Left cardiac atrium (tissue), 4 donors: ENCODE measurements at places on chromosomes 13 and 19.

GRCh38 chr13:32881074-32881776 is 135.0 kb upstream of the KL start:
- DNase-seq = no peak

DNA sequence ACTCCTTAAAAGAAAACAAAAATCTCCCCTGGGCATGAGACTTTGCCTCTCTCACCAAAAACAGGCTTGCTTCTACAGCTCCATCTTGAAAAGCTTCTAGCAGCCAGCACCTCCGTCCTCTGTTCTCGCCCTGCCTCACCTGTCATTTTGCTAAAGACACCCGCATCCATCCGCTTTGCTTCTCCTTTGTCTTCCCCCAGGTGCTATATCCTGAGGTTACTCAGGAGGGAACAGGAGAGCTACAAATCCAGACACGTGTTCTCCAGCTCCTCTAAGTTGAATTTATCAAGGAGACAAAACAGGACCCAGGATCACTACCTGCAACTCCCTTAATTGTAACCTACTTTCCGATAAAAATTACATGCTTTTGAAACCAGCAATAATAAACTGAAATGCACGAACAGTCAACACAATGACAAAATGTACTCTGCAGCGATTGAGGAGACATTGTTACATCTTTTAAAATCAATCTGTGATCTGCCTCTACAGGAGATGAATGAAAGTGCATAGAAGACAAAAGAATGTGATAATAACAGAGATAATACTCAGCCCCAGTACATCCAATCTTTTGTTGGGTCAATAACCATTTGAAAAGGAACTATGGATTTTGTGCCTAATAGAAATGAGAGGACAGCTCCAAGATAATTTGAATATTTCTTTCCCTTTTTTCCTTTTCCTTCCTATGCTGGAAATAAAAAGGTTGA is 221.2 kb downstream of the DCLK1 start:
- no peak for DNase-seq

GRCh38 chr13:90884066-90884465 is 463.4 kb upstream of the MIR17HG start:
- no peak for DNase-seq

DNA sequence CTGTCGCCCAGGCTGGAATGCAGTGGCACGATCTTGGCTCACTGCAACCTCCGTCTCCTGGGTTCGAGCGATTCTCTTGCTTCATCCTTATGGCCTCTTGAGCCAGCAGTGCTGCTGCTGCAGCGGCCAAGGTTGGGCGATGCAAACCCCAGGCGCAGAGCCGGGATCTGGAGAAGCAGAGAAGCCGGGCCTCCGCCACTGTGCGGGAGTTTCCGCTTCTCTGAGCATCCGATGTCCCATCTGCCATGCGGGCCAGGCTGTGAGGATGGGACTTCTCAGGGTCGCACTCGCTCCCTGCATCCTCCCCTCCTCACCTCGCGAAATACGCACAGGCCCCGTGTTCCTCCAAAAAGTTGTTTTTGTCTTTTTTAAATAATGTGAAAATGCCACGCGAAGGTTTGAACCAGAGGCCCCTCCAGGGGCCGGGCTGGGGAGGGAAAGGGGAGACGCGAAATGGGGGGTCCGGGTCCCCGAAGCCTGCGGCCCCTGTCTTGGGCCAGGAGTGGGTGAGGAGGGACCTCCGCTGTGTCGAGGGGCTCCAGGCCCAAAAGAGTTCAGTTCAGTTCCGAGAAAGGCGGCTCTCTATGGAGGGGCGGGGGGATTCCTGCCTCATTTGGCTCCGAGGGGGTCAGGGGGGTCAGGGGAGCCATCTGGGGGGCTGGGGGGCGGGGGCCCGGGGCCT is 15.9 kb downstream of the CYTH2 start:
- DNase-seq = no peak

- peak; percentile 79 for DNase-seq
Observed at GRCh38 chr13:36345438-36346221, 564 bp downstream of the SPART start.

DNA sequence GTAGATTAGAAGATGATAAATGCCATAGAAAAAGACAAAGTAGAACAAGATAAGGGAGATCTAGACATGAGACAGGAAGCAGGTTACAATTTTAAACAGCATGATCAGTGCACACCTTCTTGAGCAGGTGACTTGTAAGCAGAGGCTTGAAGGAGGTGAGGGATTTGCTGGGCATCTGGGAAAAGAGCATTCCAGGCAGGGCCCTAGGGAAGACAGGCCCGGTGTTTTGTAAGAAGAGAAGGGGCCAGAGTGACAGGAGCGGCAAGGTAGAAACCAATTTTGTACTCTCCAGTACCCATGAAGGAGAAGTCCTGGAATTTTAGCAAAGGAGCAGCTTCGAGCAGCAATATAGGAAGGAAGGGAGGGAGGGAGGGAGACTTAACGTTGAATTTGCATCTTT is 296.5 kb downstream of the MZT1 start:
- DNase-seq = no peak

- no peak for DNase-seq
Observed at GRCh38 chr19:13401388-13401787, 104.9 kb downstream of the CACNA1A start.

- no peak for DNase-seq
Observed at GRCh38 chr19:50797781-50798658, 7.8 kb downstream of the ACP4 start.

DNA sequence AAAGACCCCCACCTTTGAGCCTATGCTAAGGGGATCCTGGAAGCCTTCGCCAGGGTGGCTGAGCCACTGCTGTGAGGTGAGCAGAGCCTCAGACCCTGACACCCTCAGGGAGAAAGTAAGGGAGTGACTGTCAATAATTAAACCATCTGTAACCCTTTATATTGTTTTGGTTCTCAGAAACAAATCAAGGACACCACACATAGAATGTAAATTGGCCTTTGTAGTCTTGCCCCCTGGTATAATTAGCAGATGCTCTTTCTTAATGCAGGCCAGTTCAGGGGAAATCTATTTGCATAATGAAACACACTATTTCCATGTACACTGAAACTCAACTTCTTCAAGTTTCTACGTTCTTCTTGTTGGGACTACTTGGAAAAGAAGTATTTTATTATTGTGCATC is 127.7 kb upstream of the EDNRB start:
- DNase-seq = no peak

- DNase-seq = peak; percentile 42
Observed at GRCh38 chr19:17424743-17425365, 5.0 kb downstream of the MVB12A start.

GRCh38 chr19:38656171-38656981 is 8.9 kb downstream of the ACTN4 start:
- no peak for DNase-seq

DNA sequence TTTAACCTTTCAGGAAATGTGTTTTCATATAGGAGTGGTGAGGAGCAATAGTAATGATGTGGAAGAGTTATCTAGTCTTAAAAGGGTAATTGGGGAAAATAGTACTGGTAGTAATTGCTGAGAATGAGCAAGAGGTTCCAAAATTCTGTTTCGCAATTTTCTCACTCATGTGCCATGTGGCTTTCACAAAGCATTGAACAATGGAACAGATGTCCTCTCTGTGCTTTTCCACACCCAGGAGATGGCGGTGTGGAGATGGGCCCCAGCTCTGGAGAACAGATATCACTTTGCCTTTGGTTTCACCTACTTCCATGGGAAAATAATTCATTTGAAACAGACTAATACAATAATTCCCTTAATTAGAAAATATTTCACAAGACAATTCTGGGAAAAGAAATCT is 170.0 kb upstream of the SLC10A2 start:
- no peak for DNase-seq

DNA sequence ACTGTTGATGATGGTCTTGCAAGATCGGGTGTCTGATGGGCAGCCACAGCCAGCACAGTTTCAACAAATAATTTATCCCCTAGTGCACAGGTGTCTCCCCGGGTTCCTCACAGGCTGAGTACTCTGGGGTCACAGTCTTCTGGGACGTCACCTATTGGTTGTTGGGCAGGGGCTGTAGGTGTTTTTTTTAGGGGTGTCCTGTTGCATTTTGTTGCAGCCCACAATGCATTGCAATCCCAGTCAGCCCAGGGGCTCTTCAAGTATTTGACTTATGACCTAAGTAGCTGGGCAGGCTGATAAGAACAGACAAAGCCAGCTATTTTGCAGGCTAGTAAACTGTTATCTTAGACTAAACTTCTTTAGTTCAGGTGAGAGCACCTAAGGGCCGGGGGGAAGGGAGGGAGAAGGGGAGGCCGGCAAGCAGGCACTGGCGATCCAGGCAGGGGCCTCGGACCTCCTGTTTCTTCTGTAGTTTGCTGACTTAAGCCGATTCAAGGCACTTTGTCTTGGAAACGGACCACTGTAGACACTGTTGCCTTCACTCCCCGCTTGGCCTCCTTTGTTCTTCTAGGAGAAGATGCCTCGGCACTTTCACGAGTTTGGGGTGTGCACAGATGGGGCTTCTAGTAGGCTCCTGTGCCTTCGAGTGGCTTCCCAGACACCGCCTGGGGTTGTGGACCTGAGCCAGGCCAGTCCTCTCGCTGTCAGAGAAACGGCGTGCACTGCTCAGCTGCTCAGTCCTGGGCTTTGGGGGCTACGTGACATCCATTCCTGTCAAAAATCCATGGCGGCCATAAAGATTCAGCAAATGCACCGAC is 33.9 kb upstream of the GRTP1 start:
- DNase-seq = no peak
